NCI-H1694 (cell line): ENCODE measurements at places on chromosomes 16 and 17.

DNA sequence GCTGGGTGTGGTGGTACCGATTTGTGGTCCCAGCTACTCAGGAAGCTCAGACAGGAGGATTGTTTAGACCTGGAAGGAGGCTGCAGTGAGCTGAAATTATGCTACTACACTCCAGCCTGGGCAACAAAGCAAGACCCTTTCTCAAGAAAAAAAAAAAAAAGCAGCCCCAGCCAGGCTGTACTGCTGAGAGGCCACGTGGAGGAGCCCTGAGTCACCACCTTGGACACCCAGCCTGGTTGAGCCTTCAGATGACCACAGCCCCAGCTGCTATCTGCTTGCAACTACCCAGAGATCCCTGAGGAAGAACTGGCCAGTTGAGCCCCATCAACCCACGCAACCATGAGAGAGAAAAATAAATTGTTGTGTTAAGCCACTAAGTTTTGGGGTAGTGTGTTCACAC lies 23.6 kb upstream of the GPRC5C start:
- no peak for DNase-seq

DNA sequence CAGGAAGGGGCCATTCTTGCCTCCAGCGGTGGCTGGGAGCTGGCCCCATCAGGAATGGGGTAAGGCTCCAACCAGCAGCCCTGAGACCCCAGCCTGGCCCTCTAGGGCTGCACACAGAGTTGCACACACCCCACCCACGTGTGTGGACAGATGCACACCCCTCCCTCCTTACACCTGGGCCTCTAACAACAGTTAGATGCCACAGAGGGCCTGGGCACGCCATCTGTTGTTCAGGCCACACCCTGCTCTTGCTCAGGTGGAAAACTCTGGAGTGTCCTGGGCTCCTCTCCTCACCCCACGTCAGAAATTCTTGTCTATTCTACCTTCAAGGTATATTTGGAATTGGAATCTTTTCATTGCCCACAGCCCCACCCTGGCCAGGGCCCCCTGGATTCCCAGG lies 13.3 kb upstream of the RAI1 start:
- no peak for DNase-seq

- no peak for DNase-seq
Measured at GRCh38 chr17:40810494-40810893, 10.7 kb upstream of the KRT28 start.

GRCh38 chr16:87918338-87918737 lies 18.0 kb downstream of the CA5A start:
- no peak for DNase-seq

GRCh38 chr16:62067981-62068380 lies 31.7 kb upstream of the CDH8 start:
- no peak for DNase-seq
